Activated CD4-positive, alpha-beta T cell treated with anti-CD3 and anti-CD28 coated beads, Interleukin-2, amount 50 U/mL, for 4 hours (primary cell): ENCODE measurements at places on chromosomes 13 and 19.
A peak's percentile ranks its signal among the peaks of the same experiment; 100 is the strongest.

- DNase-seq: no peak
Observed at GRCh38 chr13:94658926-94659597, 53.3 kb downstream of the SOX21 start.

GRCh38 chr13:22496803-22497508 lies 683.8 kb upstream of the SGCG start:
- no peak for DNase-seq

DNA sequence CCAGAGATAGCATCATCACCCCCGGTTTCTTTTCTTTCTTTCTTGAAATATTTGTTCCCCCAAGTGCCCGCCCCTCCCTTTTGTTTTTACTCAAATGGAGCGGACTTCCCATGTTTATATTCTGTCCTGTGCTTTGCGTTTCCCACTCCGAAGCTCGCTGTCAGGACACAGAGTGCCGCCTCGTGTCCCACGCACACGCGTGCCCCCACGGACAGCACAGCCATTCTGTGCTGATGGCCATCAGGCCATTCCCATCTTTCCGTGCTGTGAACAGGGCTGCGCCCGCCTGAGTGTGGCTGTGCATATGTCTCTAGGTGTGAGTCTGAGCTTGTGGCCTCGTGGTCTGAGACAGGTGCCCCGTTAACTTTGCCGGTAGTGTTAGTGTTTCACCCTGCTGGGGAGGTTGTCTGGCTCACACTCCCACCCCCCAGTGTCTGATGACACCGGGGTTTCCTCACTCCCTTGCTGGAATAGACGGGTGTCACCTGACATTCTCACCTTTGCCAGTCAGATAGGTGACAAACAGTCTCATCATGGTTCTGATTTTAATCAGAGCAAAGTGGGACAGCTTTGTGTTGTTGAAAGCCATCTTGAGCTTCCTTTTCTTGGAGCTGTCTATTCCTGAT lies 6.9 kb downstream of the PAK4 start:
- DNase-seq: no peak

DNA sequence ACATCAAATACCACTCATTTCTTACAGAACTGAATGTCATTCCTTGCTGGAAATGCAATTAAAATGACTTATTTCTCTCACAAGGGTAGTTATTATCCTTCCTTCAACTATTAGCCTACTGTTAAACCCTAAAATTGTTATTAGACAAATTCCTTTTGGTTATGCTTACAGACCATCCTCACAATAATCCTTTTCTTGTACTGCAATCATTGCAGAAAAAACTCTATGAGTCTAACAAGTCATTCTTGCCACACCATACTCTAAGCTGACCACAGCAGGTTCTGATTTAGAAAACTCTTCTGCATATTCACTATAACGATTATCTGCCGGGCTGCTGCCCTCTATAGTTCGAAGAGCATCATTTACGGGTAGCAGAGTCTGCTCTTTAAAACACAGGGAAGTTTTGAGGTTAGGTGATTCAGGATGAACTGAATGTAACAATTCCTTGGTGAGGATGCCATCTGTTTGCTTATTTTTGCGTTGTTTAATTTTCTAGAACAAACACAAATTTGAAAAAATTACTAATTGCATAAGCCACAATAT lies 38.2 kb downstream of the MTMR6 start:
- DNase-seq: no peak

- DNase-seq: no peak
Observed at GRCh38 chr19:34856052-34856451, 70.7 kb upstream of the ZNF30 start.

DNA sequence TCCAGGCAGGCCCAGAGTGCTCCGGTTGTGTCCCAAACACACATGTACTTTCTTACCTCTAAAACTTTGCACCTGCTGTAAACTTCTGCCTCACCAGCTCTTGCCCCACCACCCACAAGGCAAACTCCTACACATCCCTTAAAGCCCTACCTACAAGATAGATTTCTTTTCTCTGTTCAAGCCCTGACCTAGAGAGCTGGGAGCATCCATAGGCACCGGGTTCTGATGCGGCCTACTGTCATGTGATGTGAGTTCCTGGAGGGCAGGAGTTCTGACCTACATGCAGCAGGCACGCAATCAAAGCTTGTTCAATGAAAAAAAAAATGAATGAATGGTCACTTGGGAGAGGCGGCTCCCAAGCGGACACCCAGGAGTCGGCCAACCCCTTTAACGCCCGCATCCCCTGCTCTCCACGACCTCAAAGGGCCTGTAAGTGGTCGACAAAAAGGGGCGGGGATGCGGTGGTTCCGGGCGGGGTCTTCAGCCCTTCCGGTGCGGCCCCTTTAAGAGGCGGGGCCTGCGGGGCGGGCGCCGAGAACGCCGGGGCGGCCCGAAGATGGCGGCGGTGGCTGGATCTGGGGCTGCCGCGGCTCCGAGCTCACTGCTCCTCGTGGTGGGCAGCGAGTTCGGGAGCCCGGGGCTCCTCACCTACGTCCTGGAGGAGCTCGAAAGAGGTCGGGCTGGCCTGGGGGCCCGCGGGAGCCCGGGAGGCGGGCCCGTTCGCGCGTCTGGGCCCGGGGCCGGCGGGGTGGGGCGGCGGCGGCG lies at the start of gene MAP1S:
MAP1S (plus strand) TSS at position 534 of the 765 bp plus-strand sequence; CDS start at position 557, 23 bp downstream.
- peak; percentile 42 for DNase-seq

- DNase-seq: no peak
Observed at GRCh38 chr13:36959456-36960116, 39.5 kb upstream of the SMAD9 start.

DNA sequence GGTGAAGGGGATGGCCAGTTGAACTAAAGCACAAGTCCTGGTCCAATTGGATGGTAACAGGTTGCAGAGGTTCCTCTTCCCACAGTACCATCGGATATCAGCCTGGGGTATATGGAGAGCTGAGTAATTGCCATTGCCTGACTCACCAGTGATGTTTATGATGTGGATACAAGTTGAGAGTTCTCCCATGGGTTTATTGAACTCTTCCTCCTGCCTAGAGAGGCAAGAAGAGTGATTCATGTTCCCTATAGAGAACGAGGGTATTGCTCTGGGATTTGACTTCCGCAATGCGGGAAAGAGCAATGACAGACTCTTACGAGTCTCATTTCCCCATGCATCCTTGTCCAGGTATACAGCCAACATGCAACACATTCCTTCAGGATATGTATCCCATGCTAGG lies 111.3 kb upstream of the PCDH9 start:
- DNase-seq: no peak

GRCh38 chr13:50521006-50521830 lies 322.3 kb downstream of the DLEU7 start:
- DNase-seq: no peak

DNA sequence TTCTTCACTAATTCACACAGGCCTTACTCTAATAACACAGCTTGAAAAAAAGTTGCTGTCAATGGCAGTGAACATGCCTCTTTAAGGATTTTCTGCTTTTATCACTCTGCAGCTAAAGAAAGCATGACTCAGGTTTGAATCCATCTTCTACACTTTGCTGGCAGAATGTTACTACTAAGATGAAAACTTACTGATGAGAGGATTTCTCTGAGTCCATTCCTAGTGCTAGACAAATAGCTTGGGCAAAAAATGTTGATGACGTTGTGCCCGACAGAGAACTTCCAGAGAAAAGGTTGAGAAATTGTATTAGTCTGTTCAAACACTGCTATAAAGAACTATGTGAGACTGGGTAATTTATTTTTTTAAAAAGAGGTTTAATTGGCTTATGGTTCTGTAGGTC lies 572.0 kb downstream of the IRS2 start:
- DNase-seq: no peak

- DNase-seq: no peak
Observed at GRCh38 chr19:29952646-29953045, 10.6 kb downstream of the URI1 start.
